ACHN (cell line): ENCODE measurements at places on chromosomes 2 and 18.
A peak's percentile ranks its signal among the peaks of the same experiment; 100 is the strongest.

- no peak for DNase-seq
Observed at GRCh38 chr18:40346146-40346545, 1608.9 kb upstream of the PIK3C3 start.

DNA sequence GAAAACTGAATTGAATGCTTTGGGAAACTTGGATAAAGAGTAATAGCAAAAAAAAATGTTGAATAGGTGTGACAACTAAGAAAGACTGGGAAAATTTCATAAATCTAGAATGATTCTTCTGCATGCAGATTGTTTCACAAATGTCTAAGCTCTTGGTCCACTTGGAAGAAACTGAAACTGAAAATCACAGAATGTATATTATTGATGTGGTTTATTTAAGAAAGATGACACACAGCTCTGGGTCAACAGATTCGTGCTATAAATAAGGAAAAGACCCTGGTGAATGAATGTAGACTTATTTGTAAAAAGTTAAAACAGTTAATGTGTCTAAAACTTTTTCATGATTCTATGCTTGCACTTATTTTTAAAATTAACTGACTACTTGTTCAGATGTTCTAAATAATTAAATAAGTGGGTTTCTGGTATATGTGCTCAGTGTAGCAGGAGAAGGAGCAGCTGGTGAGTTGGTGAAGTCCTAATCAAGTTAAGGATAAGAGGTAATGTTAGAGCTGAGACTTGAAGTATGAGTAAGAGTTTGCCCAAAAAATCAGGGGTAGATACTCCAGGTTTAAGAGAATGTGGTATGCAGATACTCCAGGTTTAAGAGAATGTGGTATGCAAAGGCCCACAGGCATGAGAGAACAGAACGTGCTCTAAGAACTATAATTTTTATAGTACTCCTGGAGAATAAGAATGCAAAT lies 24.5 kb downstream of the UGP2 start:
- no peak for DNase-seq

DNA sequence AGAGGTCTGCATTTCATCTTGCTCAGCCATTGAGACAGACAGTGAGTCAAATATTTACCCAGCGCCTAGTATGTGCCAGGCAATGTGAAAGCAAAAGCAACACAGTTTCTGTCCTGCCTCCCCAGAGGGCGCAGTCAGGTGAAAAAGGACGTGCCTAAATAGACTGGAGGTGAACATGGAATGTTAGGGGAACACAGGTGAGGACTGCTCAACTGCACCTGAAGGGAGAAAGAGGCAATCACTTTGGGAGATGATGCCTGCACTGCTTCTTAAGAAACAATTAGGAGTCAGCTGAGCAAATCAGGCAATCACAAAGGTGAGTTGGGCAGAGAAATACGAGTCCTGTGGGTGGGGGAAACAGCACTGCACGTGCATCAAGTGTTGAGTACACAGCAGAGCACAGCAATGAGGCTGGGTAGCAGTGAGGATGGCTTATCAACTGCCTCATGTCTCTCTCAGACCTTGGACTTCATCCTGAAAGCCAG lies 218.3 kb upstream of the SMAD7 start:
- peak; percentile 68 for DNase-seq

- no peak for DNase-seq
Observed at GRCh38 chr2:151297882-151298281, 8.4 kb upstream of the NMI start.

DNA sequence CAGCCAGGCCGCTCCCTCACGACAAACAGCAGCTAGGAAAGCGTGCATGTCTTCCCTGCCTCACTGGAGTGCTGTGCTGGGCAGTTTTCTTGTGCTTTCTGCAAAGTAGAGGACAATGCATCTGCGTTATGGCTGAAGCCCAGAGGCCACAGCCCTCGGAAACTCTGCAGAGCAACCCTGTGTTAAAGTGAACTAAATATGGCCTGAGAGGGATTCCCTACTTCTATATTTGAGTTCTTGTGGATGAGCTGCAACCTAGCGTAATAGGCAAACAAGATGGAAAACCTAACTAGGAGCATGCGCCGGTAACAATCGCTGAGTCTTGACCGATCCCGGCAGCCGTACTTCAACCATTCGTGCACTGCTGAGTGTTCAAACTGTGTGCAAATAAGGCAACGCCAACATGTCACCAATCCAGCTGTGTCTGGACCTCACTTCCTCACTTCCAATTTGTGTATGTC lies 471.9 kb upstream of the HS6ST1 start:
- no peak for DNase-seq

- no peak for DNase-seq
Observed at GRCh38 chr2:18319987-18320386, 240.5 kb downstream of the RDH14 start.

- no peak for DNase-seq
Observed at GRCh38 chr18:80205294-80205693, 42.0 kb downstream of the PARD6G start.

- no peak for DNase-seq
Observed at GRCh38 chr2:98455494-98455976, 10.9 kb downstream of the INPP4A start.

DNA sequence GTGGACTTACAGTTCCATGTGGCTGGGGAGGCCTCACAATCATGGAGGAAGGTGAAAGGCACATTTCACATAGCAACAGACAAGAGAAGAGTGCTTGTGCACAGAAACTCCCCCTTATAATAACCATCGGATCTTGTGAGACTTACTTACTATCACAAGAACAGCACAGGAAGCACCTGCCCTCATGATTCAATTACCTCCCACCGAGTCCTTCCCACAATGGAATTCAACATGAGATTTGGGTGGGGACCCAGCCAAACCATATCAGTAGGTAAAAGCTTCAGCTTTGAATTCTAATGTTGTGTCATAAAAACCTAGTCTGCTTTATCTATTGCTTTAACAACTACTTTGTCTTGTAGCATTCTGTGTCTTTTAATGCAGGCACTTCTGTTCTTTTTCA lies 140.4 kb upstream of the PIK3C3 start:
- DNase-seq, result no peak

GRCh38 chr2:239119346-239120126 lies 271.7 kb downstream of the TWIST2 start:
- DNase-seq, result no peak

DNA sequence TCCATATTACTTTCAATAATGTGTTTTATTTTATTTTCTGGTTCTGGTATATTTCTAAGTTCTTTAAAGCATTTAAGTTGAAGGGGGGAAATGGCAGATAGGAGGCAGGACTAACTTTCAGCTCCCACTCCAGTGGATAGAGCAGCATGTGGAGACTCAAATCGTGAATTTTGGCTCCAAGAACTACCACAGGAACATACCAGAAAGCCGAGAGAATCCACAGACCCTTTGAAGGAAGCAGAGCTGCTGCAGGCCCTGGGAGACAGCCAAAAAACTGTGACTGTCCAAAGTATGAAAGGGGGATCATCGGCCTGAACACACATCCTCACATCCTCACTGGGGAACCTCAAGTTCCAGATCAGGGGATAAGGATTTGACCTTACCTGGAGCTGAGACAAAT lies 207.6 kb upstream of the VWC2L start:
- no peak for DNase-seq

GRCh38 chr2:231293163-231293562 lies 94.7 kb downstream of the ARMC9 start:
- DNase-seq, result no peak

- no peak for DNase-seq
Observed at GRCh38 chr18:74186661-74187060, 38.3 kb downstream of the TIMM21 start.

DNA sequence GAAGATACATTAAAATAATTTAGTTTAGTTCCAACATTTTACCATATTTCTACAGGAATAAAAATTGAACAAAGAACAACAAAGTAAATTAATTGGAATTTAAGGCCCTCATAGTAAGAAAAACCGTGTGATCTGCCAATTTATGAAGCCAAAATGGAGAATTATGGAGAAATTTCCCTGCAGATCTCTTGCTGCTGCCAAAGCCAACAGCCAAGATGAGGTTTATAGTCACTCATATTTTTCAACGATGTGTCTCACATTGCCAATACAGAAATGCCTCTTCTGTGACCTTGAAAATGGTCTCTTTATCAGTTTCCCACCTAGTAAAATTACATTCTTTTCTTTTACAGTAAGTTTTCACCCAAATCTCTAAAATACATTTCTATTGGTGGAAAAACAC lies 317.2 kb upstream of the FIGN start:
- DNase-seq, result no peak

DNA sequence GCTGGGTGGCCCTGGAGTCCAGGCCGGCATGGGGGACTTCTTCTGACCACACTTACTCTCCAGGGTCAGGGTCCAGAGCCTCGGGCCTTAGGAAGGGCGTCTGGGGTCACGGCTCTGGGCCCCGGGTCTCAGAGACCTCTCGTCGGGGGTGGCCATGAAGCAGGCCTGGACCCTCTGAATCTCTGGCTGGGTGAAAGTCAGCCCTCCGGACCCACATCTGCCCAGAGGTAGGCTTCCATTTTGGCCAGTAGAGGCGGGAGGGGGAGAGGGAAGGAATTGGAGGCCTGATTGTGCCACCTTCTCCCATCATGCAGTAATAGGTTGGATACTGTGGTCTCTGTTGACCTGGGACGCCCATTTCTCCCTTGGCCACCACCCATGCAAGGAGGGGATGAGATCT lies 125.3 kb upstream of the GPC1 start:
- no peak for DNase-seq

- DNase-seq, result no peak
Observed at GRCh38 chr2:68379184-68379708, 14.2 kb downstream of the PLEK start.

DNA sequence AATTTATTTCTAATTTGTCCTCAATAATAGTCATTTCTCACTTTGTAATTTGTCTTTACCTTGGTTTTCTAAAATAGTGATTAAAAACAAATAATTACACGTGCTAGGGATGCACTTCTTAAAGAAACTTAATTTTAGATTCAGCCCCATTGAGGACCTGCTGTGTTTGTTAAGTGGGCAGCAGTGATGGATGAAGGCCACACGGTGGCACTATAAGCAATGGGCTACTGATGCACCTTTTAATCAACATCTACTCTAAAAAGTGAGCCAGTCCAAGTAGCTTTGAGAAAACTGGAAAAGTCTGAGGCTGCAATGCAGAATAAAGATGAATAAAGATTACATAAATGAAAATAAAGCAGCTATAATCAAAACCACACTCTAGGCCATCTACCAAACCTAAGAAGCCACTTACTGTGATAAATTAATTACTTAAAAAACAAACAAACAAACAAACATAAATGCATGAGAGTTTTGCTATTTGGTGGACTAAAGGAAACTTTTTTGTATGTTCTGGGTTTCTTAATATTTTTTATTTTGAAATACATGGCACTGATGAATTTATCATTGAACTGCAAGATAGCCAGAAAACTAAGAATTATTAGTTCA lies 89.3 kb downstream of the PDE11A start:
- peak; percentile 81 for DNase-seq

DNA sequence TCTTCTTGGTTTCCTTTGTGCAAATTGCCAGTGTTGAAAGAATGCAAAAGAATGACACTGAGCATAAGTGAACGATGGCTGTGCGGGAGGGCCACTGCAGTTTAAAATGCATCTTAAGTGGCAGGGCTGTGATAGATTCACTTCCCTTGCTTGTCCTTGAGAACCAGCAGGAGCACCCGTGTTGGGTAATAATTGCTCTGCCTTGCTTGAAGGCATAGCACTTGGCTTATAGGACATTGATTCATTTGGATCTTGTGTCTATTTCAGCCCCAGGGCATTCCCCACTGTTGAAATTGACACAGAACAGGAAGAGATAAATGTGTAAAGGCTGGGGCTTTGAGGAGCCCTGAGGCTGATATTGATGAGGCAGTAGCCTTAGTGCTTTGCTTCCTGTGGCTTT lies 1003.7 kb upstream of the GYPC start:
- no peak for DNase-seq

DNA sequence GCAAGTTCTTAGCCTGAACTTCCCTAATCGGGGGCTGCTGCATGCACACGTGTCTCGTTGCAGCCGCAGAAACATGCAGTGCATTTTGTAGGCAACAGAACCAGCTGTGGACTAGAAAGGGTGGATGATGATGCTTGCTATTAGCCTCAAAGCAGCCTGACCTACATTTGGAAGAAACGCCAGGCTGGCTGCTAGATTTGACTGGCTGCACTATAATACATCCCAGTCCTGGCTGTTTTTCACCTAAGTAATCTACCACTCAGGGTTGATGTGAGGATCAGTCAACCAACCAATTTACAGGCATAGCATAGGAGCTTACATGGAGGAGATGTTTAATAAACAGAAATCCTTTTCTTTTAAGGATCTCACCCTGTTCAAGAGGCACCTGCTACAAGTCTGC lies 56.4 kb upstream of the SPP2 start:
- no peak for DNase-seq
